Left hindlimb (tissue), 1 donor: ENCODE measurements at places on chromosomes 13 and 19.

DNA sequence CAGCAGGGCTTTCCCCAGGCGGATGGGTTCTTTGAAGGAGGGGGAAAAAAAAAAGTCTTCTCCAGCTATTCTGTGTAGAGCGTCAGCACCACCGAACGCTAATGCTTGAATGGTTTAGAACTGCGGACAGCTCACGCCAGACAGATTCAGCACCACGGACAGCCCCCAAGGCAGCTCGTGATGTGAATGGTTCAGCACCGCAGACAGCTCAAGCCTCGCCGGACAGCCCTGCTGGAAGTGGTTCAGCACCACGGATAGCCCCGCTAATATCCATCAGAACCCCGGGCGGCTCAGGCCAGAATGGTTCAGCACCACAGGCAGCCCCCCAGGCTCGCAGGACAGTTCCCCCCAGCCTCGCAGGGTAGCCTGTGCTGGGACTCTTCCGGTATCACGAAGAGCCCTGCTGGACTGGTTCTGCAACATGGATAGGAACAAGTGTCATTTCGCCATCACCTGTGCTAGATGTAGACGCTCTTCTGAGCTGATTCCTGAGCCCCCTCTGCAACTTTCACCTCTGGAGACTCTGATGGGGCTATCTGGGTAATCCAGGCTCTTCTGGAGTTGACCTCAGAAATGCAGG lies 4.9 kb upstream of the SMIM17 start:
- peak; percentile 89 for DNase-seq

GRCh38 chr13:43132257-43132656 lies 108.9 kb downstream of the DNAJC15 start:
- DNase-seq, result no peak

GRCh38 chr19:21439201-21439751 lies 42.3 kb downstream of the ZNF493 start:
- no peak for DNase-seq

- no peak for DNase-seq
Measured at GRCh38 chr13:68897331-68897928, 1210.2 kb upstream of the ATXN8OS start.

GRCh38 chr13:99505814-99506269 lies 4.6 kb downstream of the TM9SF2 start:
- DNase-seq, result no peak
